ENCODE measurements at places on chromosomes 2 and 18. TPM values are rescaled to one million over a fixed set of nuclear protein-coding genes. Genes with fewer than 3 reads are reported as not detected.

The ABCB11 gene
- not detected for total RNA-seq

The PJVK gene
- total RNA-seq: 5.7 TPM

The ASXL3 gene
- 50.4 TPM for total RNA-seq

The LHCGR gene
- 0.54 TPM for total RNA-seq

- DNase-seq: no peak
These were observed 163.7 kb upstream of the NDUFV2 start for GRCh38 chr18:8938817-8939216.

DNA sequence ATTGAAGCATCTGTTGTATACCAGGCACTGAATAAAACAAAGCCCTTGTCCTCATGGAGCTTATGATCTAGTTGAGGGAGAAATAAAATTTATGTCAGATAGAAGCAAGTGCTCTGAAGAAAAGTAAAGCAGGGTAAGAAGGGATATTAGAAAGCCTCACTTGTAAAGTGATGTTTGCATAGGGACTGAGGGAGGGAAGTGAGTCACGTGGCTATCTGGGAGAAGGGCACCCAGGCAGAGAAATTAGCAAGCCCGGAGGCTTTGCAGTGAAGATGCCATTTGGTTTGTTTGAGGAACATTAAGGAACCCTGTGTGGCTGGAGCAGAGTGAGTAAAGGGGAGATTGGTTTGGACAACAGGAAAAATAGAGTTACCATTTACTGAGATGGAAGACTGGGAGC, 52.1 kb downstream of the RBBP8 start:
- no peak for DNase-seq

- DNase-seq: no peak
These were observed 122.3 kb downstream of the HRH4 start for GRCh38 chr18:24582771-24583170.

- DNase-seq: peak; percentile 80
These were observed 117.1 kb upstream of the DTNA start for GRCh38 chr18:34592961-34593382.

DNA sequence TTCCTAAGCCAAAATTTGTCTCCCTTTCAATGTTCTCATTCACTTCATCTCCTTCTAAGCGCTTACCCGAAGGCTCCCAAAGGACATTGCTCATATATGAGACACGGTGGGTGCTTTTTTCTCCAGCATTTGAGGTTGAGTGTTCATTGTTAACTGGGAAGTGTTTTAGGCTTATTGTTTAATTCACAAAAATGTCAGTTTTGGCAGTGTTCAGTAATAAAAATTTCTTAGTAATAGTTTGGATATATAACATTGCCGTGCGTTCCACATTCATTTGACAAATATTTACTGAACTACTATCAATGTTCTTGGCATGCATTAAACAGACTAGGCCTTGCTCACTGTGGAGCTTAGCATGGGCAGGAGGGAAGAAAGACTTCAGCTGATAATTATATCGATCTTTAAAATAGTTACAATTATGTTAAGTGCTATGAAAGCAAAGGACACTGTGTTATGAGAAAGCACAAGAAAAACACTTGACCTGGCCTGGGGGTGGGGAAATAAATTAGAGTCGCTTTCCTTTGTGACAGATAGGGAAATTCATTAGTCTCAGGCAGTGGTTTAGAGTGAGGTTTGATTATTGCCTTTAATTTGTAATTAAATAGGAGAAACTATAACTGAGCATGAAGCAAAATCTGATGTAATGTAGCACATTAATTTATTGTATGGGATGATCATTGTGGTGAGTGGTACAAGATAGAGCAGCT, 82.2 kb upstream of the DOCK10 start:
- no peak for DNase-seq

DNA sequence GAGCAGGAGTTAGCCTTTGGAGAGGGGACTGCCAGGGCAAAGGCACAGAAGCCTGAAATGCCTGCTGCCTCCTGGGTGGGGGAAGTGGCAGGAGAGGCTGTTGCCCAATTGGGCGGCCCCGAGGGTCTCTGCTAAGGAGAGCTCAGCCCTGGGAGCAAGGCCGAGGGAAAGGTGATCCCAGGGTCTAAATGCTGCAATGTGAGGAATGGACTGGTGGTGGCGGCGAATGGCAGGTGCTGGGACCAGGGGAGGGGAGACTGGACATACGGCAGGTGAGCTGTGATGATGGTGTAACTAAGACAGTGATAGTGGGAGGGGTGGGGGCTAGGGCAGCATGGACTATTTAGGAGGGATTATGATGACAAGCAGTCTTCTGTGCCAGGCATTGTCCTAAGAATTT, 104.0 kb downstream of the DYSF start:
- no peak for DNase-seq

DNA sequence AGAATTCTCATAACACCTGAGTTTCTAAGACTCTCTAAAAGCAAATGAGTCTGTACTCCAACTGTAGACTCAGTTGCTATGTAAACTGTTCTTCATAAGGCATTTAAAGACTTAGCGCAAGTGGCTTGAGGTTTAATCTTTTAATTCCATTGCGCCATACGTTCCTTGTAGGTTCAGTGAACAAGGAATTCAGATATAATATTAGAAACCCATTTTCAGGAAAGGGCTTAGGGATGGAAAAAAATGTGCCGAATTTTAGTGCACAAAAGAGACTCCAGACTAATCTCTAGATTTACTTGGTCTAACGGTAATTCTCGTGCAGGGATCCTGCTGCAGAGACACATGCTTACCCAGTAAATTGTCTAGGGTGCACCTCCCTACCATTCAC, 268.9 kb upstream of the TANK start:
- DNase-seq: no peak

- no peak for DNase-seq
These were observed 47.3 kb upstream of the OTX1 start for GRCh38 chr2:63003351-63003750.

- no peak for DNase-seq
These were observed 120.3 kb downstream of the FAM161A start for GRCh38 chr2:61733563-61733962.

GRCh38 chr2:27627963-27628766, 647 bp downstream of the CCDC121 start:
- DNase-seq: no peak

- DNase-seq: no peak
These were observed 9.9 kb upstream of the TMEM37 start for GRCh38 chr2:119421741-119422140.

GRCh38 chr2:1872602-1873183, 128.4 kb upstream of the PXDN start:
- no peak for DNase-seq

- no peak for DNase-seq
These were observed 510.3 kb downstream of the ZNF804A start for GRCh38 chr2:185108588-185108987.

GRCh38 chr2:128568106-128568505, 249.4 kb upstream of the HS6ST1 start:
- no peak for DNase-seq

Measured in dorsolateral prefrontal cortex (tissue), 122 donors.